Activated CD8-positive, alpha-beta memory T cell treated with anti-CD3 and anti-CD28 coated beads, Interleukin-2, amount 50 U/mL, for 4 hours (primary cell): ENCODE measurements at places on chromosomes 7 and 10.

DNA sequence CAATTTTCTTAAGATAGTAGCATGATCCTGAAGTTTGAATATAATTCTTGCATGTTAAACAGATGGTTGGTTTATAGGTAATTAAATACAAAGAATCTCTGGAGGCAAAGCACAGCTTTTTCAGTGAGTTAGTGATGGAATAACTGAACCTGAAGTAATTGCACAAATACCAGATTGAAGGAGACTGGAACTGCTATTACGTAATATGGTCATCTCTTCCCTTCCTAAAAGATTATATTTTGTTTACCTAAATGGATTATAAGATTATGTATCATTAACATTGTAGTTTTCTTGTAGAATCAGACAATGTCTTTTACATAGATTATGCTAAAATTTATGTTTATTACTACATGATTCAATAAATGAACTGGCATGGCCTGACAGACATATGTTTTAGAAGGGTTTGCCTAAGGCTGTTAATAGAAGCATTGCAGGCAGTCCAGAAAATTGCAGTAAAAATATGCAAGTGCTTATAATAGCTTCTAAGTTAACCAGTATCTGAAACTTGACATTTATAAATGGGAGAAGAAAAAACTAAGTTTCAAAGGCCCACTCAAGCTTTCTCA, 35.8 kb upstream of the GPR37 start:
- no peak for DNase-seq

GRCh38 chr7:102897211-102897631, 15.6 kb upstream of the LRRC17 start:
- no peak for DNase-seq

DNA sequence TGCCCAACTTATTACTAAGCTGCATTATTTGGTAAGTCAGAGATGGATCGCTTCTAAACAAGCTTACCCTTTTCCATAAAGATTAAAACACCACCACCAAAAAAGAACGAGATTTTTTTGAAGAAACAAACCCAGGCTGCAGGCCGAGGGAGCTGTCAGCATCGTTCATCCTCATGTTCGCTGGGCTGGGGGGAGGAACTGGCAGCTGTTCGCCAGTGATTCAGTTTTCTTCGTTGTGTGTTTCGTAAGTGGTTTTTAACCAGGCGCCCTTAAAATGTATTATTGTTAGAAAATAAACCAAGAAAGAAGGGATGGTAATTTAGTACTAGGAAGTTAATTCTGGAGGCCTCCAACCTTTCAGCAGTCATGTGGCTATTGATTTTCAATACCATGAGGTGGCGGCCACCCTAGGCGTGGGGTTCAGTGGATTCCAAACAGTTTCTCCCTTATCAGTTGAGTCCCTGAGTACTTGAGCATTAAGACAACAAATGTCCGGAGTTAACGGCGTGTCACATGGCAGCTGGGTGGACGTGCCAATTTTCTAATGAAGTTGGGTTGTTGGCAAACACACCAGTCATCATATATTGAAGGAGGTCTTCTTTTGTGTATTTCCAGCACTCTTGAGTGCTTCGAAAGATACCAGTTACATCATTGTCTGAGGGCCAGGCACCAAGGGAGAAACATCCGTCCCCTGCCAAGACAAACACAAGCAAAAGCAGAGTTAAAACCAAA, 173.2 kb downstream of the EBF3 start:
- no peak for DNase-seq

GRCh38 chr10:24961582-24961981, 9.2 kb upstream of the PRTFDC1 start:
- no peak for DNase-seq

GRCh38 chr7:140059273-140060242, 3.2 kb downstream of the PARP12 start:
- DNase-seq, result peak; percentile 67

DNA sequence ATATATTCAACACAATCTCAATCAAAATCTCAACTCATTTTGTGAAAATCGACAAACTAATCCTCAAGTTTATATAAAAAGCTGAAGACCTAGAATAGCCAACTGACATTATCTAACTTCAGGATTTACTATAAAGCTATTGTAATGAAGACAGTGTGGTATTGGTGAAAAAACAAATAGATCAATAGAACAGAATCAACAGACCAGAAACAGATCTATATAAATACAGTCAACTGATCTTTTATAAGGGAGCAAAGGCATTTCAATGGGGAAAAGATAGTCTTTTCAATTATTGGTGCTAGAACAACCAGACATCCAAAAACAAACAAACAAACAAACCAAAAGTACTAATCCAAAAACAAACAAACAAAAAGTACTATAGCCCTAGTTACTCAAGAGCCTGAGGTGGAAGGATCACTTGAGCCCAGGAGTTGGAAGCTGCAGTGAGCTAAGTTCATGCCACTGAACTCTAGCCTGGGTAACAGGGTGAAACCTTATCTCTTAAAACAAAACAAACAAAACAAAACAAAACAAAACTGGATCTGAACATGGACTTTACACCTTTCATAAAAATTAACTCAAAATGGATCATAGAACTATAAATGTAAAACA, 26.6 kb upstream of the AKR1D1 start:
- DNase-seq, result no peak

DNA sequence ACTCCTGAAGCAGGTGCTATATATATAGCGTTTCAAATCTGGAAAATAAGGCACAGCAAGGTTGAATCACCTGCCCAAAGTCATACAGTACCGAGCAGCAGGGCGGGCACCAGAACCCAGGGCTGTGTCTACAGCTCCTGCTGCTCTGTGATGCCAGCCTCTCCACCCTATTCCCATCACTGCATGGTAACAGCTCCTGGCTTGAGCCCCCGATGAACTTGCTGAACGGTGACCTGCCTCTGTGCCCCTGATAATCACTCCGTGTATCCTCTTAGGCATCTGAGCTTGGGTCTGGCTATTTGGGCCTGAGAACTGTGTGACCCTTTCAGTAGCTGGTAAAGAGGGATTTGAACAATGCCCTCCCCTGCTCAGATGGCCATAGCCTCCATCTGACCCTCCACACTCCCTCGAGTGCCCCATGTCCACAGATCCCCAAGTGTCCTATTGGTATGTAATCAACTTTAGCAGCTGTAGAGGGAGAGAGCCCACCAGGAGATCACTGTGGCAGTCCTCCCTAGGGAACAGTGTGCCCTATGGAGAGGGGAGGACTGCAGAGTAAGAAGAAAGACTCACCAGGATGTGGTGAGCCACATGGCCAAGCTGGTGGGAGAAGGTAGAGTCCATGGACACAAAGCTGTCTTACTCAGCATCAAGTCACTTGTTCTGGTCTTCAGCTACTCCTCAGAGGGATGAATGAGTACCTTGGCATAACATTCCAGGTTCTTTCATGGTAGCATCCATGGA, 1.1 kb upstream of the ARHGAP22 start:
- DNase-seq, result no peak

- no peak for DNase-seq
Observed at GRCh38 chr7:22151901-22152300, 205.1 kb downstream of the RAPGEF5 start.

DNA sequence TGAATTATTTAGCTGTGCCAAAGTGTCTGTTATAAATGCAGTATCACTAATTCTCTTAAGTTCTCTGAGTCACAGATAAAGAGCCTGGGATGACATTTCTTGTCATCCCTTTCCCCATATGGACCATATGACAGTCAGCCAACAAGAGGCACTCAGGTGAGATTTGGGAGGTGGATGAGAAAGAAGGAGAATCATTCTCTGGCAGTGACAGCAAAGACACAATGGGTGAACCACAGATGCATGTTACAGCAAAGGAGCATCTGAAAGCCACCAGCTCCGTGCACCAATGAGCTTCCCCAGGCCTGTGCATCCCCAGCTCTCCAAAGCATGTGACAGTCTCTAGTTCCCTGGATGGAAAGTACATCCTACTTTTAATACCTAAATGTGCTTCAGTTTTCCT, 10.8 kb downstream of the GIMAP6 start:
- no peak for DNase-seq

- no peak for DNase-seq
Observed at GRCh38 chr7:123314886-123315285, 115.1 kb upstream of the SLC13A1 start.
